ENCODE measurements at places on chromosomes 6 and 20.

GRCh38 chr20:31644701-31645100 is 7.0 kb downstream of the COX4I2 start:
- no peak for DNase-seq

- DNase-seq: no peak
These were observed 39.2 kb downstream of the MYLIP start for GRCh38 chr6:16168121-16168520.

- no peak for DNase-seq
These were observed 108.0 kb downstream of the SYNDIG1 start for GRCh38 chr20:24577271-24577909.

GRCh38 chr20:62377615-62378178 is 9.2 kb upstream of the RPS21 start:
- DNase-seq: peak; percentile 74

GRCh38 chr6:136539967-136540652 is 10.1 kb downstream of the MAP7 start:
- DNase-seq: no peak

DNA sequence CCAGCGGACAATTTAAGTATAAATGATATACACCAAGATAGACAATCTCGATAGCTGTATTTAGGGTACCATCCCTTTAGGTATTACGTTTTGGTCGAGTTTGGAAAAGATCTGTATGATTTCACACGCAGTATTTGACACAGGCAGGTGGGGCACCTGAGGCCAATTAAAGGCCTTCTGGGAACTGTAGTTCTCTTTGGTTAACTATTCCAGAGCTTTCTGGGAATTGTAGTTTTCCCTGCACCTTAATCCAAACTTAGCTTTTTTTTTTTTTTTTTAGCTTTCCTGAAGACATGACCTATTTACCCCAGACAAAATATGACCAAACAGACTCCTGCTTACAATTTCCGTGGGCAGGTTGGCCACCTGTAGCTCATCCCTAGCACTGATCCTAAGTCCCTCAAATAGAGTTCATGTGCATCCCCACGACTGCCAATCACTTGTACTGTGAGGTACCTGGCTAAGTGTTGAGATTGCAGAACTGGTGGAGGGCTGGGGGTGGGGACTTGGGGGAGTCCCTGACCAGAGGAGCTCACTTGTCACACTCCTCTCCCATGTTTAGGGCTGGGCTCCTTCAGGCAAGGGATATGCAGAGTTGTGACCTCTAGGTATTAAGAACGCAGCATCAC is 999 bp upstream of the EHMT2 start:
- DNase-seq: peak; percentile 53
